Esophagus muscularis mucosa (tissue), 4 donors: ENCODE measurements at places on chromosomes 16 and 17. TPM values are rescaled to one million over a fixed set of nuclear protein-coding genes. Genes with fewer than 3 reads are reported as not detected.

DNA sequence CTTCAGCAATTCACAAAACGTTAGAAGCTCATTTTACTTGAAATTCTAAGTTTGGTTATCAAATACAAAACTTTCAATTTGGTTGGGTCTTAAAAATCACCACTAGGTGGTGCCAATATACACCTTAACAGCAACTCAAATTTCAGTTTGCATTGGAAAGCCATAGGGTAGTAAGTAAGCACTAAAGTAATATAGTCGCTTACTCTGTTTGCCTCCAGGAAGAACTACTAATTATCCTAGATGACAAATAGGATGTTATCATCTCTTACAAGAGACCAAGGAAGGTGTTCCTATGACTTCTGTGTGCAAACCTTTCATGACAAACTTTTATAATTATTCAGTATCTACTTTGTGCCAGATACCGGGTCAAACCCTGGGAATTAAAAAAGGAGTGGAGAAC is 93.3 kb downstream of the MYO1D start:
- no peaks in the 10 kb centered on the region for H3K27me3 ChIP-seq
- no peak for DNase-seq
- H3K27ac ChIP-seq, result no peak overlapping the region
- H3K4me1 ChIP-seq, result no peaks in the 10 kb centered on the region
- no peak overlapping the region for H3K4me3 ChIP-seq

SP2 gene
- 16.0 TPM for total RNA-seq

JPH3 gene
- 0.45 TPM for total RNA-seq

PIRT gene
- total RNA-seq, result 0.42 TPM

- no peak for DNase-seq
- no peaks in the 10 kb centered on the region for H3K36me3 ChIP-seq
- H3K27ac ChIP-seq, result peak overlapping the region; percentile 49
- H3K4me1 ChIP-seq, result peaks cover 6% of the 10 kb centered on the region
- H3K4me3 ChIP-seq, result no peak overlapping the region
These were observed 4.2 kb upstream of the KRT24 start for GRCh38 chr17:40707745-40708144.

- H3K36me3 ChIP-seq, result peaks cover 24% of the 10 kb centered on the region
- H3K27me3 ChIP-seq, result no peaks in the 10 kb centered on the region
- H3K4me1 ChIP-seq, result no peaks in the 10 kb centered on the region
- no peak overlapping the region for H3K4me3 ChIP-seq
These were observed 85.9 kb upstream of the SMURF2 start for GRCh38 chr17:64747938-64748540.

DNA sequence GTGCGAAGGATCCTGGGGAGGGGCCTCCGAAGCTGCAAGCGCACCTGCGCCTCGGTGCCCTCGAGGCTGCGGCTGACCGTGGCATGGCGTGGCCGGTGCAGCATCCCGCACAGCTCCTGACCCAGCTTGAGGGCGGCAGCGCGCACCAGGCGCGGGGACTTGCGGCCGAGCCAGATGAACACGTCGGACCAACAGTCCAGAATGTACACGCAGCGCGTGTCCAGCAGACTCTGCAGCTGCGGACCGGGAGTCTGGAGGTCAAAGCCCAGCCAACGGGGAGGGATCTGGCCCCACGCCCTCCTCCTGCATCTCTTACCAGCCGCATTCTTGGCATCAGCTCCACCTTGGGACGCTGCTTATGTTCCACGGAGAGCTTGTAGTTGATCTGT is 10.9 kb downstream of the FLII start:
- no peak for DNase-seq
- peaks cover 25% of the 10 kb centered on the region for H3K4me1 ChIP-seq
- H3K36me3 ChIP-seq, result peaks cover 100% of the 10 kb centered on the region
- H3K27me3 ChIP-seq, result no peaks in the 10 kb centered on the region
- no peak overlapping the region for H3K4me3 ChIP-seq
- no peak overlapping the region for H3K27ac ChIP-seq

IL21R gene
- not detected for total RNA-seq

GALR2 gene
- not detected for total RNA-seq

- no peak overlapping the region for H3K27ac ChIP-seq
- H3K4me3 ChIP-seq, result no peak overlapping the region
- peaks cover 6% of the 10 kb centered on the region for H3K4me1 ChIP-seq
- no peak for DNase-seq
These were observed 1.3 kb downstream of the ASPHD1 start for GRCh38 chr16:29901607-29901945.

GRCh38 chr17:40558300-40558889 is 6.9 kb downstream of the CCR7 start:
- peaks cover 67% of the 10 kb centered on the region for H3K4me1 ChIP-seq
- peak overlapping the region; percentile 49 for H3K27ac ChIP-seq
- no peaks in the 10 kb centered on the region for H3K27me3 ChIP-seq
- no peaks in the 10 kb centered on the region for H3K36me3 ChIP-seq

GRCh38 chr17:81427173-81428120 is 32.2 kb downstream of the BAHCC1 start:
- no peaks in the 10 kb centered on the region for H3K27me3 ChIP-seq
- no peak for DNase-seq
- no peak overlapping the region for H3K4me3 ChIP-seq
- peak overlapping the region; percentile 72 for H3K27ac ChIP-seq
- peaks cover 75% of the 10 kb centered on the region for H3K4me1 ChIP-seq

DNA sequence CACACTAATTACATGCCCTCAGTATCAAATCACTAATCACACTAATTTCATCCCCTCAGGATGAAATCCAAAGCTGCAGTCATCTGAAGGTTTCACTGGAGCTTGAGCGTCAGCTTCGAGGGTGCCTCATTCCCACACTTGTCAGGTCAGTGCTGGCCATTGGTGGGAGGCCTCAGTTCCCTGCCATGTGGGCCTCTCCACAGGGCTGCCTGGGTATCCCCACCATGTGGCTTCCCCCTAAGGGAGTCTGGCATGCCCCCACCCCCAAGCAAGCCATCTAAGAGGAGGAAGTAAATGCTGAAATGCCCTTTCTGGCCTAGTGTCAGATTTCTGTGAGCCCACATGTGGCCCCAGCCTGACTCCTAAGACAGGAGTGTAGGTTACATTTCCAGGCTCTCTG is 78.6 kb upstream of the CDH5 start:
- no peaks in the 10 kb centered on the region for H3K27me3 ChIP-seq
- DNase-seq, result no peak
- H3K4me3 ChIP-seq, result no peak overlapping the region
- no peaks in the 10 kb centered on the region for H3K4me1 ChIP-seq
- no peak overlapping the region for H3K27ac ChIP-seq
- no peaks in the 10 kb centered on the region for H3K36me3 ChIP-seq

- DNase-seq, result no peak
- H3K4me1 ChIP-seq, result no peaks in the 10 kb centered on the region
- no peak overlapping the region for H3K27ac ChIP-seq
- no peak overlapping the region for H3K4me3 ChIP-seq
- no peaks in the 10 kb centered on the region for H3K27me3 ChIP-seq
These were observed 26.4 kb downstream of the KIFC3 start for GRCh38 chr16:57775661-57776469.

CDK12 gene
- total RNA-seq, result 28.2 TPM

DNA sequence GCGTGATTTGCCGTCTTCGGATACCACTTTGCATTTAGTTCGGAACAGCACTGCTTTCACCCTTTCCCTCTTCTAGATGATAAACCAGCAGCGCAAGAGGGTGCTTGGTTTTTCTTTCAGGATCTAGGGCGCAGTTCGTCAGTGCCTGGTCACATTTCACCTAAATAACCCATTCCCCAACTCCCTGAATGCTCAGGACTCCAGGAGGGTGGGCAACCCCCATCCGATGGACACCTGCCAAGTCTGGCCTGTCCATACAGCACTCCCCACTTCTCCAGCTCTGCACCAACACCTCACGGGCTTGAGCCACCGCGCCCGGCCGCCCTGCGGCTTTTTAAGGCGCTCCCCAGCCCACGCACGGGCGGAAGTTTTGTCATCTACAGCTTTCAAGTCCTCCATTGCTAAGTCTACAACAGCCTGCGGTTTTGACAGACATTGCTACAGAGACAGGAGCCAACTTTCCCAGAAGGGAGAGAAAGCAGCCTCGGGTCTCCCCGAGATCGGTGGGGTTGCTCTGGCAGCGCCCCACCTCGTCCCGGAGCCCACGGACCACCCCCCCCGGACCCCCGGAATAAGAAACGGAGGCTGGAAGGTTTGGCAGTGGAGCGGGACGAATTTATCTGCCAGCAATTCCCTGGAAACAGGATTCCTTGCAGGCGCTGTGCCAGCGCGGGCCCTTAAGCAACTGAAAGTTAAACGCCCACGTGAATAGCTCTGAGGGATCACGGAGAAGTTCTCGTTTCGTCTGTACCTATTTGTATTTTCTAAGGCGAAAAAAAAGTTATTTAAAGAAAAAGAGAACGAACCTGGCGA is 38.6 kb upstream of the SLFN13 start:
- H3K27ac ChIP-seq, result peak overlapping the region; percentile 11
- no peaks in the 10 kb centered on the region for H3K36me3 ChIP-seq
- peak overlapping the region; percentile 54 for H3K4me3 ChIP-seq
- H3K4me1 ChIP-seq, result peaks cover 18% of the 10 kb centered on the region
- DNase-seq, result no peak

DNA sequence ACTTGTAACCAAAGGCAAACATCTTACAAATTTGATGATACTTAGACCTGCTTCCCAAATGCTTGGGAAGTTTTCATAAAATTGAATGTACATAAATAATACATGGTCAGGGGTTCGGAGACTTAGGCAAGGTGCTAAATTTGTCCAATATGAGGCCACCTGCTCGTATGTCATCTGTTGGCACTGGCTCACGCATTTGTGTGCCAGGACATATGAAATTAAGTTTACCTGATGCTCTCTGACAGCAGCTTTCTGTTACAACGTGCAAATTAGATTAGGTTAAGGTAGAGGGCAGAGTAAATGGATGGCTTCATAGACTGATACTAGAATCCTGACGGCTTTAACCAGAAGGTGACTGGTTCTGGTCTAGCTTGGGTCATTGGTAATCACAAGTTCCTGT is 970.3 kb upstream of the RBFOX1 start:
- H3K36me3 ChIP-seq, result no peaks in the 10 kb centered on the region
- no peak overlapping the region for H3K27ac ChIP-seq
- H3K27me3 ChIP-seq, result no peaks in the 10 kb centered on the region
- no peak overlapping the region for H3K4me3 ChIP-seq
- no peak for DNase-seq

ADAD2 gene
- total RNA-seq, result 0.80 TPM

GRCh38 chr17:37060094-37060493 is 111.3 kb downstream of the AATF start:
- DNase-seq, result no peak
- no peaks in the 10 kb centered on the region for H3K27me3 ChIP-seq
- peaks cover 14% of the 10 kb centered on the region for H3K36me3 ChIP-seq
- H3K4me1 ChIP-seq, result no peaks in the 10 kb centered on the region
- no peak overlapping the region for H3K4me3 ChIP-seq
- no peak overlapping the region for H3K27ac ChIP-seq

DNA sequence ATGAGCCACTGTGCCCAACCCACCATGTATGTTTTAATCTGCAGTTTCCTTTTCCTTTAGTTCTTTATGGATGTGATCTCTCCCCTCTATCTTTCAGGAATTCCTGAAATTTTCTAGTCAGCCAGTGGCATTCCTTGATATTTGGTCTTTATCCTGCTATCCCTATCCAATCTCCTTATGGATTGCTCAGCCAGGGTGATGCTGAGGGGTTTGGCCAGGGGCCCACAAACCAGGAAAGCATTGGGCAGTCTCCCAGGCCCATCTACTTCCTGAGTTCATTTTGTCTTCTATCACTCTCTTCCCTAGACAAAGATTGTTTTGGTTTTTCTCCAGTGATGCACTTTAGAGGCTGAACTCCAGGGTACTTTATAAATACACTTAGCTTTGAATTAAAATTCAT is 115.9 kb downstream of the KATNIP start:
- no peaks in the 10 kb centered on the region for H3K27me3 ChIP-seq
- H3K4me3 ChIP-seq, result no peak overlapping the region
- DNase-seq, result no peak
- H3K36me3 ChIP-seq, result peaks cover 12% of the 10 kb centered on the region

DNA sequence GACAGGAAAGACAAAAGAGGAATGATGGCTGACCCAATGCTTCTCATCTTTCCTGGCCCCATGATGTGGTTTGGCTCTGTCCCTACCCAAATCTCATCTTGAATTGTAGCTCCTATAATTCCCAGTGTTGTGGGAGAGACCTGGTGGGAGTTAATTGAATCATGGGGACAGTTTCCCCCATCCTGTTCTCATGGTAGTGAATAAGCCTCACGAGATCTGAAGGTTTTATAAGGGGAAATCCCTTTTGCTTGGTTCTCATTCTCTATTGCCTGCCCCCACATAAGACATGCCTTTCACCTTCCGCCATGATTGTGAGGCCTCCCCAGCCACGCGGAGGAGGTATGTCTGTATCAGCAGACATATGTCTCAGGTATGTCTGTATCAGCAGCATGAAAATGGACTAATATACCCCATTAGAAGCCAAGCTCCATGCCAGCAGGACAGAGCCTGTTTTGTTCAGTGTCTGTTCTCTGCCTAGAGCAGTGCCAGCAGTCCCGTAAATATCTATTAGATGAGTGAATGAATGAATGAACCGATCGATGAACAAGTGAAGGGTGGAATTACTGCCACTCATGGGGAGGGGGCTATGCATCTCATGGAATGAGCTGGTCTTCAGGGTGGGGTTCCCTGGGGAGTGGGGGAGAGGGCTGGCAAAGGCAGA is 304.4 kb downstream of the SOX9 start:
- H3K27me3 ChIP-seq, result no peaks in the 10 kb centered on the region
- H3K36me3 ChIP-seq, result no peaks in the 10 kb centered on the region
- H3K27ac ChIP-seq, result no peak overlapping the region
- no peak for DNase-seq
- H3K4me3 ChIP-seq, result no peak overlapping the region
- peaks cover 5% of the 10 kb centered on the region for H3K4me1 ChIP-seq

DNA sequence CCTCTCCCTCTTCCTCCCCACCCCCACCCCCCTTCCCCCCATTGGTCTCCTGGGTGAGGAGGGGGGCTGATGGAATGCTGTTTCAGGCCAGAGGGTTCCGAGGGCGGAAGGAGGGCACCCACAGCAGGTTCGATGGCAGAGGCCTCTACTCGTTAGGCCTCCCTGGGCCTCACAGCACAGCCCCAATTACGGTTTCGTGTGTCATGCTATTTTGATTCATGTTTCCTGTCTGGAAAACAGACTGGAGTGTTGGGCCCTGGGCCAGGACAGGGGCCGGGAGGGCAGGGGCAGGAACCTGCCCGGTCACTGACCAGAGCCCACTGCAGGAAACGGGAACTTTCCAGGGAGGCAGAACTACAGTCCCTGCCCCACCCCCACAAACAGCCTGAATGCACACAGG is 138.2 kb downstream of the C16orf95 start:
- H3K27me3 ChIP-seq, result no peaks in the 10 kb centered on the region
- no peak for DNase-seq
- H3K4me3 ChIP-seq, result no peak overlapping the region
- no peaks in the 10 kb centered on the region for H3K36me3 ChIP-seq
- H3K27ac ChIP-seq, result no peak overlapping the region
